ENCODE measurements at places on chromosomes 16 and 17. TPM values are rescaled to one million over a fixed set of nuclear protein-coding genes. Genes with fewer than 3 reads are reported as not detected.

The PRSS36 gene
- 8.3 TPM for total RNA-seq

DNA sequence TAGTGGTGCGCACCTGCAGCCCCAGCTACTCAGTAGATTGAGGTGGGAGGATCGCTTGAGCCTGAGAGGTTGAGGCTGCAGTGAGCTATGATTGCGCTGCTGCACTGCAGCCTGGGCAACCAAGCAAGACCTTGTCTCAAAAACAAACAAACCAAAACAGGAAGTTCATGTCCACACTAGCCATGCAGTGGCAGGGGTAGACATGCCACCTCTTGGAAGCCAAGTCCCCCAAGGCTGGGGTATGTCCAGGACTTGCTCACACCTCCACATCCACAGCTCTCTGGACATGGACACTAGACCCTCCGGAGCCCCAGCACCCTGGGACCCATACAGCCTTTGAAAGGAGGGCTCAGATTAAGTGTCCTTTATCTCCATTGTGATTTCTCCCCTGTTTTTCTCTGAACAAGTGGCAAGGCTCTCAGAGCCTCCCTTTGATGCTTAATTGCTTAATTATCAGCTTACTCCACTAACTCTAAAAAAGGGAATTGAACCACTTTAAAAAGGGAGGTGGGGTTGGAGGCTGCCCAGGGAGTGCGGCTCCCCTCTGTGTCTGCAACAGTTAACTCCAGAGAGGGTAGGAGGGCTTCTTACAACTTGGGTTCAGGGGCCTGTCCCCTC is 424.6 kb upstream of the C16orf82 start:
- no peak for DNase-seq

The HEXIM1 gene
- total RNA-seq = 33.4 TPM

DNA sequence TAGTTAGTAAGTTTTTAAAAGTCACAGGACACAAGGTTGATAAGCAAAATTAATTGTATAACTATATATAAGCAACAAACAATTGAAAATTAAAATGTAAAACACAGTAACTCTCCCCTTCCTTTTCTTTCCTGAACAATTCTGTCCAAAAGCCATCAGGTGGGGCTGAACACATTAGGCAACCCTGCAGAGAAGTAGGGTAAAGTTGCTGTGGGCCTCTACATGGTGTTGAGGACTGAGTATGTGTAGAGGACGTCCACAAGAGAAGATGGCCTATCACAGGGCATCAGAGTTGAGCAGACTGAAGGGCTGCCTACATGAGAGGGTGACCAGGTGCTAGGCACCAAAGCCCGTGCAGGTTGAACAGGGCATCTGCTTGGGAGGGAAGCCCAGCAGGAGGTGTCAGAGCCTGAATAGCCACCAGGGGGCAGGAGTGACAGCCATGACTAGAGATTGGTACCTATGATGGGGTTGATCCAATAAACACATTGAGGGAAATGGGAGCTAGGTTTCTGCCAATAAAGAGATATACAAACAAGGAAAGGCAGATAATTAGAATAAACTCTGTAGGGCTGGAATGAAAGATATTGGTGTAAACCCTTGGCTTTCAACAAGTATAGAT is 415.1 kb downstream of the NPIPA8 start:
- no peak for DNase-seq

The CTRB1 gene
- not detected for total RNA-seq

GRCh38 chr16:74583926-74584666 is 22.8 kb downstream of the GLG1 start:
- no peak for DNase-seq

The MT1E gene
- total RNA-seq = 513 TPM

GRCh38 chr17:64534187-64534586 is 27.4 kb downstream of the CEP95 start:
- no peak for DNase-seq

The AXIN2 gene
- 8.3 TPM for total RNA-seq

GRCh38 chr17:61974115-61974514 is 46.3 kb upstream of the INTS2 start:
- DNase-seq = no peak

The MT1H gene
- total RNA-seq = not detected

GRCh38 chr16:29743827-29744531 is 1.8 kb downstream of the C16orf54 start:
- DNase-seq = no peak

DNA sequence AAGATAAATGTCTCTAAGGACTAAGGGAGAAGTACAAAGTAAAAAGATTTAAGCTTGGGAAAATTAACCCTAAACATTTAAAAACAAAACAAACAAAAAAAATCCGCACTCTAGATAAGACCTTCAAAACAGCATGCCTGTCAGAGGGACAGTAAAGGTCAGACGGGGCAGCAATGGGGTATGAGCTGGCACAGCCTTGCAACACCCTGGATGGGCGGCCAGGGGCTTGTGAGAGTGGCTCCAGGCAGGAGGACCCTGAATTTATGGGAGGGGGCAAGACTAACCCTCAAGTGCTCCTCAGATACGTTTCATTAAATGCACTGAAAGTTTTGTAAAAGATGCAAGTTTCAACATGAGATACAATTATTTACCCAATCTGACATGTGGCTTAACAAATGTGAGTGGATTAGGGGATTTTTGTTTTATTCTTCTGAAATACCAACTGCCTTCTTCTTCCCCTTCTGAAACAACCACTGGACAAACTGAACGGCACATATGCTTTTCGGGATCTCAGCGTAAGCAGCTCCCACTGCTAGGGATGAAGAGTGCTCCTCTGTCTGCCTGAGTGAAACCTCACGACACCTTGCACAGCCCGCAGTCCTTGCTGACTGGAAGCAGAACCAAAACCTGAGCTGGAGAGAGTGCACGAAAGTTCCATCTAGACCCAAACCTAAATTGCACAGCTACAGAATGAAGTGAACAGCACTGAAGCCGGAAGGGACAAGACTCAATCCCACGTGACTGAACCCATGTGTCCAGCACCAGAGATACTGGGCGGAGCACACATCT is 128.4 kb downstream of the ANKRD11 start:
- DNase-seq = peak; percentile 39

The LGALS9B gene
- not detected for total RNA-seq

DNA sequence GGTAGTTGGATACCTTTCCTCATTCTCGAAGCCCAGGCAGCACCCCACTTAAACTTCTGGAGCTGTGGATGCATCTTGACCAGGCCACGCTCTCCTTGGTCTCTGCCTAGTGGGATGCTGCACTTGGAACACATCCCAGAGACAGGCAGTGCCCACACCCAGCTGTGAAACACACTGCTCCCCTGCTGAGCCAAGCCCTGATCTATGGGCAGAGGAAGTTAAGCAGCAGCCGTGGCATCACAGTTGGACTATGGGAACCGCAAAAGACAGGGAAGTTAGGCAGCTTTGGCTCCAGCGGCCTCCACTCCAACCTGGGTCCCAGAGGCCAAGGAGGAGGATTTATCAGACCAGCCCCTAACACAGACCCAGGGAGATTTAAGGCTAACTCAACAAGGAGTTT is 284.8 kb upstream of the CCL2 start:
- no peak for DNase-seq

The SPNS2 gene
- total RNA-seq = 14.1 TPM

DNA sequence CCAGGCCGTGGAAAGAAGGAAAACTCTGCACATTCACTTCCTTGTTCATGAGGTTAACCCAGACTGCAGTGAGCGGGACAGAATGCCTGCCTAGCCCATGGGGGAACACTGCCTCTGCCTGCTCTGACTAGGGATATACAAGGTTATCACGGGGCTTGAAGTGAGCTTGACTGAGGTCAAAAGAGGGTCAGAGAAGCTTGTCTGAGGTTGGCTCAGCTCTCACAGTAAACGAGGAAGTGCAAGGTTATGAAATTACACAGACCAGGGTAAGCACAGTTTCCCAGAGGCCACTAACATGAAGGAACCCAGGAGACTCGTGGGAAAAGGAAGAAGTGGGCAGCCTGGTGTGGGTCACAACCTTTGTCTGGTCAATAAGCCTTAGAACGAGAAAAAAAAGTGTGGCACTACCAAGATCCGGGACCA is 28.7 kb downstream of the HIC1 start:
- DNase-seq = no peak

The CHD9NB gene
- total RNA-seq = 3.3 TPM

- no peak for DNase-seq
Measured at GRCh38 chr17:82632451-82632850, 15.8 kb downstream of the WDR45B start.

DNA sequence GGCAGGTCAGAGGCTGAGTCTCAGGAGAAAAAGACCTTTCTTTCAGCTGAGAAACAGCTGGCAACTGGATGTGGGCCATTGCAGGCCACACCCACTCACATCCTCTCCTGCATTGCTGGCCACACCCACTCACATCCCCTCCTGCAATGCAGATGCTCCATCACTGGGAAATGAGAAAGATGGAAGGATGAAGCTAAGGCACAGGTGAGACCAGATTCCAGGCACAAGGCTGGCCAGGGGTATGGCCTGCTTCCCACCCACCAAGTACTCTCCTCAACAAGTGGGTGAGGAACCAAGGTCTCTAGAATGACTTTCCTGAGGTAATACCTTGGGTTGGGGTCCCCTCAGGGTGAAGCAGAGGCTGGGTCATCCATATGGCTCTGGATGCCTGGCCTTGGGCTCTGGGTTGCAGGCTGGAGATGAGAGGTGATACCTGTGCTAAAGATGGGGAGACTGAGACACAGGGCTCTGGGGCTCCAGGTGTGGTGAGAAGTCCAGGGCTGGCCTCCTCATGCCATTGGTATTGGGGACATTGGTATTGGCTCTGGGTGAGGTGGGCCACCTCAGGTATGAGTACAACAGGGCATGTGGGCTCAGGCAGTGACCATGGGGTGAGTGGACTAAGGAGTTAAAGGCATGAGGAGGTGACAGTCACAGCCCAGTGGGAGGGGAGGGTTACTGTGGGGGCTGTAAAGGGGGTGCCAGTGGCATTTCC is 1726.8 kb downstream of the TP53TG3F start:
- no peak for DNase-seq

DNA sequence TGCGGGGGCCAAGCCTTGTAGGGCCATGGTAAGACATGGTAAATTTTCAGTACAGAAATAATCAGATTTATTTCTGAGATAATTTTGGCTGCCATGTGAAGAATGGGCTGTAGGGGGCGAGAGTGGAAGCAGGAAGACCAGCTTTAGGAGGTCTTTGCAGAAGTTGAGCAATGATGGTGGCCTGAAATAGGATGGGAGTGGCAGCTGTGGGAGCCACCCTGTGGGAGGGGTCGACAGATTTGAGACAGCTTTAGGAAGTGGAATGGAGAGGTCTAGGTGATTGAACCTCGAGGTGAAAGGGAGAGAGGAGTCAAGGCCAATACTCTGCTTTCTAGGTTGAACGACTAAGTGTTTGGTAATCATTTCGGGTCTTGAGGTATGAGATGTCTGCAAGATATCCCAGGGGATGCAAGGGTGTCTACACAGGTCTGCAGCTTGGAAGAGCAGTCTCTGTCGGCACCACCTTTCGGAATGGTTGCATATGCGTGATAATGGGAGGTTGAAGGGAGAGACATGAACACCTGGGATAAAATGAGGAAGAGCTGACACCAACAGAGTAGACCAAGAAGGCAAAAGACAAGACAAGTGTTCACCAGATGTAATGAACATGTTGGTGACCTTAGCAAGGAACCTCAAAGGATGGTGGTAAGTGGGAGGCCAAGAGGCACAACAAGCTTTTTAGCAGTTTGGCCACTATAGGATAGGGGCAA is 4.2 kb upstream of the ATXN7L3 start:
- DNase-seq = no peak

The ZFPM1 gene
- total RNA-seq = 2.3 TPM

GRCh38 chr16:5906351-5906750 is 808.8 kb upstream of the EEF2KMT start:
- DNase-seq = no peak

DNA sequence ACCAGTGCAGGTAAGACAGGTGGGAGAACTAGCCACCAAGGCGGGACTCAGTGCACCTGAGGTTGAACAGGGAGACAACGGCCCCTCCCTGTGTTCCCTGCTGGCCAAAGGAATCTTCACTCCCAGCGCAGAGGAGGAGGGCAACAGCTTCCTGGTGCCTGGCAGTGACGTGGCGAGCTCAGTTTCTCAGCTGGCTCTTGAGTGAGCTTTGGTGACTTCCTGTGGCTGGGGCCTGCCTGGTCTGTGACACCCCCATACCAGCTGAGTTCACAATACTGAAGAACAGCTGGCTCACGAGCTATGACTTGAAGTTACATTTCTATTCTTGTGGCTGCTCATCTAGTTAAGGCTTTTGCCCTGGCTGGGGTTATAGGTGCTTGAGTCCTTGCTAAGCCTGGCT is 26.1 kb downstream of the WNT9B start:
- no peak for DNase-seq

DNA sequence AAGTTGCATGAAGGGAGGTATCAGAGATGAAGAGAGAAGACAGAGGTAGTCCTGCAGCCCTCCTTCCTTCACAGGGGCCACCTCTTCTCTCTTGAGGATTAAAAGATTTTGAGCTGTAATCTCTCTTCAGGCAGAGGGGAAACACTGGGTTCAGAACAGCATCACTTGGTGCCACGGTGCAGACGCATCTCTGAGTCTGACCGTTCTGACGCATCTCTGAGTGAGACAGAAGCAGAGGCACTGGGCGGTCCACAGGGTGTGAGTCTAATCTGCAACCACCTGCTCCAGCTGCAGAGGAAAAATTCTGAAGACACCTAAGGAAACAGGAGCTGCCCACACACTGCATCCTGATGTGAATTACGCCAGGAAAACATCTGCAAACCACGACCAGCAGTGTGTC is 5.3 kb upstream of the KRT37 start:
- DNase-seq = no peak

GRCh38 chr17:6435968-6436367 is 1.0 kb upstream of the AIPL1 start:
- DNase-seq = no peak

The CDK5R1 gene
- 0.66 TPM for total RNA-seq

- DNase-seq = no peak
Measured at GRCh38 chr17:67386965-67387551, 10.0 kb downstream of the PITPNC1 start.
